Thymus (tissue), 14 donors: ENCODE measurements at places on chromosomes 5 and 9. TPM values are rescaled to one million over a fixed set of nuclear protein-coding genes. Genes with fewer than 3 reads are reported as not detected.

The SLC36A2 gene
- total RNA-seq = not detected

The HACD4 gene
- 6.2 TPM for total RNA-seq

The ZCCHC9 gene
- 32.1 TPM for total RNA-seq

The SURF4 gene
- 87.3 TPM for total RNA-seq

The OLFM1 gene
- total RNA-seq = 28.3 TPM

The ESM1 gene
- total RNA-seq = 0.38 TPM
